ENCODE measurements at places on chromosomes 3 and 15.

DNA sequence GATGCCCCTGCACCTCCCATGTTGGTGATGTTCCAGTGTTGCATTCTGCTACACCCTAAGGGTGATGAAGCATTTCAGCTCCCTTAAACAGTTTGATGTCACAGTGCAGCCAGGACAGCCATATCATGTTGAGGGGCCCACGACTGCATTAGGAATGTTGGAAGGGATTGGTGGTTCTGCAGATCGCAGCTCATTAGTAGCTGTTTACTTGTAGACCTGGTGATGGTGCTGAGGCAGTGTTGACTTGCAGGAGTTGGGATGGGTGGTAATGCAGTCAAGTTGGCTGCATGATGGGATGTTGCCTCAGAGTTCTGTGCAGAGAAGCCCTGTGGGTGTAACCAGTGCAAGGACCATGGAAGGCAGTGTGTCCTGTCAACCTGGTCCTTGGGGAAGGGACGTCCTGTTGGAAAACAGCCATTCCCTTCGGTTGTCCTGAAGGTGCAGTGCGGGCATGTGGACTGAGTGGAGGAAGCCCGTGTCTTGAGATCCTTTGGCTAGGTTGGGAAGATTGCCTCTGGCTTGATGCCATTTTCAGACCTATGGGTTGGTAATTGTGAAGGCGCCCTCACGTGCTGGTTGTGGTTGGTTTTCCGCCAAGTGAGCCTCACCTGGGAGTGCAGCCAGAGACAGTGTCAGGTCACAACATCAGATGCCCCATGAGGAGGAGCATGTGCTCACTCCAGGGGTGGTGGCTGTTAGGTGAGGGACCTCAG, 100.7 kb downstream of the SNRPN start:
- no peak for DNase-seq

DNA sequence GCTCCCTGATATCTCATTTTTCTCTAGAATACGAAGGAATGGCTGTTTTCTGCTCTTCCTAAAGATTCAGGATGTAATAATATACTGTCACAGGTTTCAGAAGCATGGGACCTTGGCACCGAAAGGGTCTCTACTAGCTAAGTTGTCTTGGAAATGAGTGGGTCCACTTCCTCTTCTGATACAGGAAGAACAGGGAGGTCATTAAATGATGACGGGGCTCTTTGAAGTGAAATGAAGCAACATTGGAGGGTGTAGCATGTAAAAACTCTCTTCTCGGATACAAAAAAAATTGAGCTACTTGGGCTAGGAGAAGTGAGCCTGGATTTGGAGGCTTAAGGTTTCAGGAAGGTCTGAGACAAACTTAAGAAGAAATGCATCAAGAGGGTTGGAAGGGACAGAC, 349.8 kb upstream of the TPRG1 start:
- no peak for DNase-seq

DNA sequence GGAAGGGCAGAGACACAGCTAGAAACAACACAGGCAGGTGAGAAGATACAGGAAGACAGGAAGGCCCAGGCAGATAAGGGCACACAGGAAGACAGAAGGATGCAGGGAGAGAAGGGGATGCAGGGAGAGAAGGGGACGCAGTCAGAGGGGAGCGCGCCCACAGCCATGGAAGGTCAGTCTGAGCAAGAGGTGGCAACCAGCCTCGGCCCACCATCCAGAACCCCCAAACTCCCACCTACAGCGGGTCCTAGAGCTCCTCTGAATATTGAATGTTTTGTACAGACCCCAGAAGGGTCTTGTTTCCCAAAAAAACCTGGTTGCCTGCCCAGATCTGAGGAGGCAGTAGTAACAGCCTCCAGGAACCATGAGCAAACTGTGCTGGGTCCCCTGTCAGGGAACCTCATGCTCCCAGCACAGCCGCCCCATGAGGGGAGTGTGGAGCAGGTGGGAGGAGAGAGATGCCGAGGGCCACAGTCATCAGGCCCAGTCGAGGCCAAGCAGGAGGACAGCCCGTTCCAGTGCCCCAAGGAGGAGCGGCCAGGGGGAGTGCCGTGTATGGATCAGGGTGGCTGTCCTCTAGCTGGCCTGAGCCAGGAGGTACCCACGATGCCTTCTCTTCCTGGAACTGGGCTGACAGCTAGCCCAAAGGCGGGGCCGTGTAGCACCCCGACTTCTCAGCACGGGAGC, 27.6 kb upstream of the SLC28A1 start:
- no peak for DNase-seq

- DNase-seq, result no peak
Observed at GRCh38 chr3:99413504-99413903, 224.9 kb upstream of the COL8A1 start.

- DNase-seq, result no peak
Observed at GRCh38 chr15:42349186-42349585, 10.1 kb upstream of the CAPN3 start.

DNA sequence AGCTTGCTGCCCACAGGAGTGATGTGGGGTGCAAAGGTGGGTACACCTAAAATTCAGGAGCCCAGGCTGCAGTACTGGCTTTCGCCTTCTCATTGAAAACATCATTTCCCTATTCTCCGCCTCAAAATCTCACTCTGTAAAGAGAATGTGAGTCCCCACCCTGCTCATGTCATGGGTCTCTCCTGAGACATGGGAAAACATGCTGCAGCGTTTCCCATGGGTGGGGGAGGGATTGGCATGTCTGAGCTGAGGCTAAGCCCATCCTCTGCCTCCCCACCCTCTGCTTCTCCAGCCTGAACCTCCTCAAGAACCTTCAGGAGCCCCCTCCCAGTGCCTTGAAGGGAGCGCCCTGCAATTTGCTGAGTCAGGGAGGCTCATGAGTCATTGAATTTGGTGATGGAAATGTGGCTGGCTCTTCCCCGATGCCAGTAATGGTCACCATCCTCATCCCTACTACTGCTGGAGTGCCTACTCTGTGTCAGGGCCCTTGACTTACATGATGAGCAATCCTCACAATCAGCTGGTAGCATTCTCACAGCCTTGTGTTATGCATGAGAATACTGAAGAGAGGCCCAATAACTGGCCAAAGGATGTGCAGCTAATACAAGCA, 28.8 kb downstream of the WNT5A start:
- no peak for DNase-seq

DNA sequence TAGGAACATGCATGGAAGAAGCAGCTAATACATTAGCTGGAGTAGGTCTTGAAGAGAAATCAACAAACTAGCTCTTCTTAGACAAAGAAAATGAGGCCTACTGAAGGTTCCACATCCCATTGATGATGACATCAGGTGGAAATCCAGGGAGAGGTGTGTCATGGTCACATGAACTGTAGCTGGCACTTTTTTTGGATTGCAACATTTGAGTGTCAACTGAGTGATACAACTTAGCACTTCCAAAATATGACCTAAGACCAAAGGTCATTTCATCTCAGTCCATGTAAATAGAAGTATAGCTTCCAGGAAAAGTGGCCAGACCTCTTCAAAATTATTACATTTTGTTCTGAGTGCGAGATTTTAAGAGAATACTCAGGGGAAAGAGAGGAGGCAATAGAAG, 117.2 kb upstream of the MEIS2 start:
- DNase-seq, result no peak

- DNase-seq, result no peak
Observed at GRCh38 chr3:171508206-171508605, 48.0 kb upstream of the TNIK start.

- DNase-seq, result no peak
Observed at GRCh38 chr15:100638177-100638730, 35.9 kb downstream of the ASB7 start.

DNA sequence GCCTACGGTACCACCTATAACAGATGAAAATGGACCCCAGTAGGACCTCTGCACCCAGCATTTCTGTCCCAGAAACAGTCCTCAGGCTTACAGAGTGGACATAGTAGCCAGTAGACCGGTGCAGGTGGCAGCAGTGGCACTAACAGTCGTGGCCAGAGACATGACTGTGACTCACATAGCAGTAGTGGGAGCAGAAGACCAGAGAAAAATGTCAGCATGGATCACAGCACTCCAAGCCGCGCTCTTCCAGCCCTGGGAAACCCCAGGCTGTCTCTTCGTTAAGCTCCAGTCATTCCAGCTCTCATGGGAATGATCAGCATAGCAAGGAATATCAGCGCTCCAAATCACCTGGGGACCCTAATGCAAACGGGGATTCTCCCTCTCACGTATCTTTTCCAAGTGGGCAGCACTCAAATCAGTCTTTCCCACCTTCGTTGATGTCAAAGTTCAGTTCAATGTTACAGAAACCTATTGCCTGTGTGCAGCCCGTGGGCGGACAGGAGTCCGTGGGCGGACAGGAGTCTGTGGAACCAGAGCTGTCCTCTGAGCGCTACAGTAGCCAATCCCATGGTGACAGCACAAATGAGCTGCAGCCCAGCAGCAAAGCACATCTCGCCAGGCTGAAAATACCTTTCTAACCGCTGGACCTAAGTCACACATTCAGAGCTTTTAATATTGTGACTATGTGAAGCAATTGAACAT, 10.5 kb downstream of the BFSP2 start:
- no peak for DNase-seq

GRCh38 chr3:132014105-132014504, 20.7 kb downstream of the CPNE4 start:
- DNase-seq, result no peak

DNA sequence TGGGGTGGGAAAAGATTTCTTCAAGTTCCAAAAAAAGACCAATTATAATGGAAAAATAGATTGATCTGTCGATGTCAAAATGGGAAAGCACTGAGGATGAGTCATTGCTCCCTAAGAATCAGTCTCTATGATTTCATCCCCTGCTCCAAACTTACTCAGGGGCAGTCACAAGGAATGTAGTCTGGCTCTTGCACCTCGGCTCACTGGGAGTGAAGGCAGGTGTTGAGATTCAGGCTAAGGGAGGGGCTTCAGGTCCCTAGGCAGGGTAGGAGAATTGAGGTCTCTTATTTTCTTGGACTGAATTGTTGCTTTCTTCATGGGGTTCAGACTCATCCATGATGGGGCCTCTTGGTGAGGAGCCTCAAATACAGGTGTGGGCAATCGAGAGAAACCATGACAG, 14.2 kb downstream of the ESYT3 start:
- DNase-seq, result no peak

All from activated CD4-positive, alpha-beta T cell treated with anti-CD3 and anti-CD28 coated beads for 1 hour (primary cell).